Stimulated activated CD8-positive, alpha-beta memory T cell treated with anti-CD3 and anti-CD28 coated beads, Interleukin-7, amount 100 ng/mL, for 4 hours (primary cell): ENCODE measurements at places on chromosomes 3 and 15.
A peak's percentile ranks its signal among the peaks of the same experiment; 100 is the strongest.

DNA sequence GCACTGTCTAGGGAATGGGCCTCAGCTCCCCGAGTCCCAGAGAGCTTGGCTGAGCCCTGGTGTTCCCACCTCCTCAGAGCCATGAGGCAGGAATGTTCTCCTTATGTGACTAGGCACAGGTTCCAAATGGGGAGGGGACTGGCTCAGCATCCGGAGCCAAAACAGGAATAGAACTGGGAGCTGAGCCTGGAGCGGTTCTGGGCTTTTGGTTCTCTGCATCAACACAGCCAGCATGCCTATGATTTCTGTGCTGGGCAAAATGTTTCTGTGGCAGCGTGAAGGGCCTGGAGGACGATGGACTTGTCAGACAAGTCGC, at the start of gene FAM131A:
Gene FAM131A, plus strand, starts transcription at position 202 of the 316 bp plus-strand sequence. Its CDS starts 31 bp downstream, at position 233.
- no peak for DNase-seq

GRCh38 chr3:129439226-129439816, 427 bp downstream of the MBD4 start:
- DNase-seq = peak; percentile 12

DNA sequence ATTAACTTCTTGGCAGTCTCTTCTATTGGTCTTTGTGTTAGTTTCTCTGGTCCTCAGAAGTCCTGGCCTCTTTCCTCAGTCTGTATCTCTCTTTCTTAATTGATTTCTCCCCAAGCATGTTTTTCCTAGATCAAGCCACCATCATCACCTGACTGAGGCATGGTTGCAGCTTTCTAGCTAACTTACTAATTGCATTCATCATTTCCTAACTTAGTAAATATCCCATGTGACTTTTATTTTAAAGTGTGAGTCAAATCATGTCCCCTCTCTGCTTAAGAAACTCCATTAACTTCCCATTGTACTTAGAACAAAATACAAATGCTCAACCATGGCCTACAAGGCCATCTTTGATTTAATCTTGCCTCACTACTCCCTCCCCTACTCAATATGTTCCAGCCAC, 135.4 kb upstream of the FRMD4B start:
- no peak for DNase-seq

DNA sequence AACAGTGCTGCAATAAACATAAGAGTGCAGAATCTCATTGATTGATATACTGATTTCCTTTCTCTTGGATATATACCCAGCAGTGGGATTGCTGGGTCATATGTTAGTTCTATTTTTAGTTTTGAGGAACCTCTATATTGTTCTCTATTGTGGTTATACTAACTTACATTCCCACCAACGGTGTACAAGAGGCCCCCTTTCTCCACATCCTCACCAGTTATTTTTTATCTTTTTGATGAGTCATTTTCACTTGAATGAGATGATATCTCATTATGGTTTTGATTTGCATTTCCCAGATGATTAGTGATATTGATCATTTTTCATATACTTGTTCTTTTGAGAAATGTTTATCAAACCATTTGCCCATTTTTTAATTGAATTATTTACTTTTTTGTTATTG, 12.4 kb upstream of the IREB2 start:
- no peak for DNase-seq

DNA sequence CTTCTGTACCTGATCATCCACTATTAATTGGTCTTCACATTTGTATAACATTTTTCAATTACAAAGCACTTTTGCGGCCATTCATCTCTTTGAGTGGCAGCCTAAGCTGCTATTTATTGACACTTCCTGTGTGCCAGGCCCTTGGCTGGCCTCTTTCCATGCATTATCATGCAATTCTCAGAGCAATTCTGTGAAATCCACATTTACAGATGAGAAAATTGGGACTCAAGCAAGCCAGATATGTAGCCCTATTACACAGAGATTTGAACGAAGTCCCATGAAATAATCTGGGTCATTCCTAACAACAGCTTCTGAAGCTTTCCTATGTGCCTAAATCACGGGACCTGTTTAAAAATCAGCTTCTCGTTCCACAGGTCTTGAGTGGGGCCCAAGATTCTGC, 17.4 kb downstream of the SLC6A1 start:
- no peak for DNase-seq

DNA sequence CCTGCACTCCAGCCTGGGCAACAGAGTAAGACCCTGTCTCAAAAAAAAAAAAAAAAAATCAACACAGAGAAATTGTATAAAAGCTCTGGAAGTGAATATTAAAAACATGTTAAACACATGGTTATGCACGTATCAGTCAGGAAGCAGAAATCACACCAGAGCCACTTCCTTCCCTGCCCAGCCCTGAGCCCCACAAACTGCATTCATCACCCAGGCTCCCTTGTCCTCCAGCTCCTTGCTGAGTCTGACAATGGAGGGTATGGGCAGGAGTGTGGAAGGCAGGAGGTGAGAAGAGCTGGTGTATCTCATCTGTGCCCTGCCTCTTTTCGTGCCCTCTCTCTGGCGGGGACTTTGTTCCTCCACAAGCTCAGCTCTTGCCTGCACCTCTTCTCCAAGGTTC, 12.1 kb upstream of the LOXL1 start:
- no peak for DNase-seq

GRCh38 chr3:133700351-133700750, 38.6 kb upstream of the TOPBP1 start:
- no peak for DNase-seq

GRCh38 chr3:191100516-191100915, 98.5 kb upstream of the OSTN start:
- no peak for DNase-seq

- no peak for DNase-seq
Measured at GRCh38 chr15:83658430-83659416, 4.8 kb downstream of the ADAMTSL3 start.

GRCh38 chr3:197348014-197348413, 49.6 kb upstream of the DLG1 start:
- DNase-seq = no peak

- no peak for DNase-seq
Measured at GRCh38 chr3:28935146-28935545, 345.7 kb upstream of the RBMS3 start.

DNA sequence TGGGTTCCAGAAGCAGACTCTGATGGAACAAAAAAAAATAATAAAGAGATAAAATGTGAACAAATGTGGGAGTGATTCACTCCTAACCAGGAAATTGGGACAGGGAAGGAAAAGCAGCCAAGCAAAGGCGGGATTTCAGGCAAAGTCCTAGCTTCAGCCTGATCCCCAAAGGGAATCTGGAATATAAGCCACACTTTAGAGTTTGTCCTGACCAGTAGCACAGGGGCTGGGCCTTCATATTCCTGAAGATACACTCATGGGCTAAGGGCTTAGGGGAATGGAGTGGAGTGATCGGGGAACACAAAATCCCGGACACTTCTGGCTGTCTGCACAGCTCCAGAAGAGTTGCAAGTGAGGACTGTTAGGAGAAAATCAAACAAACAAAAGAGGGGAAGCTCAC, 135.0 kb upstream of the COL8A1 start:
- DNase-seq = no peak

GRCh38 chr3:45962033-45962432, 18.8 kb downstream of the CXCR6 start:
- no peak for DNase-seq

- DNase-seq = no peak
Measured at GRCh38 chr15:91549581-91549980, 303.9 kb upstream of the SLCO3A1 start.

- no peak for DNase-seq
Measured at GRCh38 chr3:126023390-126023789, 54.4 kb downstream of the ROPN1B start.

- DNase-seq = no peak
Measured at GRCh38 chr3:71789922-71790321, 5.0 kb upstream of the PROK2 start.

DNA sequence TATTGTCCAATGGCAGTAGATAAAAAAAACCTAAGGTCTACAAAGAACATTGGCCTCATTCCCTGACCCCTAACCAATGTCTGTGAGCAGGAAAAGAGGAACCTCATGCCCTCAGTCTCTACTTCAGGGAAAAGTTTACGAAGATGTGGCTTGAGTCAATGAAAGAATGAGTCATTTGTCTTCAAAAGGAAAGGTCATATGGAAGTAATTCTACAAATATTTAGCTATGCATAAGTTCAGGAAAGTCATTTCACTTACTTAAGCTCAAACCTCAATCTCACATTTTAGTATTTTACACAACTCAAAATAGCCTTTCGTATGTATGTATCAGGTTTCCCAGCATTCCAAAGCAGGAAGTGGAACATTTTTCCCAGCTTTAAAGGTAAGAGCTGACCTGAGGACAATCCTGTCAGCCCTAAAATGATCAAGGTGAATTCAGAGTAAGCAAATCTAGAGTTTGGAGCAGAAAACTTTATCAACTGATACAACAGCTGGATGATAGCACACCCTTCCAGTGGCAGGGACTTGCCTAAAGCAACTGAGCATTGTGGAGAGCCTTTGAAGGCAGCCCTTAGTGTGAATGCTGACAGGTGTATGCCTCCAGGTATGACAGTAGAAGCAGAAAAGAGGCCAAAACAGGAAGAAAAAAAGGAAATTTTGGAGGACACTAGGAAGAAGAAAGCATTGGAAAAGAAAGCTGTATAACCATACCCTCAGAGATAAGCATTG, 53.9 kb upstream of the ACKR4 start:
- no peak for DNase-seq

- no peak for DNase-seq
Measured at GRCh38 chr3:135141160-135141559, 346.1 kb downstream of the EPHB1 start.

DNA sequence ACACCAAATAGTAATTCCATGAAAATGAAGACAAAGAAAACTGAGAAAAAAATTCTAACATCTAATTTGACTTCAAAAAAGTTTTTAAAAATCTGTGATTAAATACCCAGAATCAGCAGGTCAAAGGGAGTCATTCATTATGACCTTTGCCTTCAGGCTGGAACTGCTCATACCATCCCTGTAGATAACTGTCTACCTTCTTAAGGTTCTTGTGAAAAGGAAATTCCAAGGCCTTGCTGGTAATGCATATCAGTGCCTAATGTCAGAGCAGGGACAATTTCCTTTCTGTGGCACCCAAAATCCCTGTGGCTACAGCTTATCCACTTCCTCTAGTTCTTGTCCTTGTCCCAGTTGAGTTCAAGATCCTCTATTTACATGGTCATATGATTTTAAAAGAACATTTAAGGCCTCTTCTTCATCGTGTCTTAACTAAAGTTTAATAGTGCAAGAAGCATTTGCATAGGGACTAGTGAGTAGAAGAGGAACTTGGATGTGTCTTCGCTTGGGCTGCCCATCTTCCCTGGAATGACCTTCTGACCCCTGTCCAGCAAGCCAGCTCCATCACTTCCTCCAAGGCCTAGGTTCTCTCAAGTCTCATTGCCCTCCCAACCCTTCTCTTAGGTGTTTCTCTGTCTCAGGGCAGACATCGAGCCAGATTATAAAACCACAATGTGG, 8.7 kb upstream of the PLCL2 start:
- no peak for DNase-seq

DNA sequence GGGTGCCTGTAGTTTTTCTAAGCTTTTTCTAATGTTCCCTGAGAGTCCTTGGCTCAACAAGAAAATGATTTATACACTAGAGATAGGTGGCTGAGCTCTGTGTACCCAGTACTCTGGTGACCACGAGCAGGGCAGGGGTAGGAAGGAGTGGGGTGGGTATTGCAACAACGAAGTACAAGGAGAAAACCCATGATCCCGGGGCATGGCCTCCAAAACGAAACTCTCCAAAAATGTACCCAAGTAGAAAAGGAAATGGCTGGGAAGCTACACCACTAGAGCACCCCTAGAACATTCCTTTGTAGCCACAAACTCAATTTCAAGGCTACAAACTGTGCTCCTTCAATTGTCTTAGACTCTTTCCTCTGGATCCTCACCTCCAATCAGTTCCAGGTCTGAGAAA, 138.9 kb downstream of the DUT start:
- no peak for DNase-seq

GRCh38 chr3:190183121-190183520, 62.4 kb upstream of the P3H2 start:
- DNase-seq = no peak

- no peak for DNase-seq
Measured at GRCh38 chr15:31502541-31503229, 176.1 kb downstream of the KLF13 start.

GRCh38 chr3:41222501-41222900, 23.2 kb downstream of the CTNNB1 start:
- DNase-seq = no peak

GRCh38 chr3:188051801-188052168, 102.2 kb upstream of the LPP start:
- no peak for DNase-seq

DNA sequence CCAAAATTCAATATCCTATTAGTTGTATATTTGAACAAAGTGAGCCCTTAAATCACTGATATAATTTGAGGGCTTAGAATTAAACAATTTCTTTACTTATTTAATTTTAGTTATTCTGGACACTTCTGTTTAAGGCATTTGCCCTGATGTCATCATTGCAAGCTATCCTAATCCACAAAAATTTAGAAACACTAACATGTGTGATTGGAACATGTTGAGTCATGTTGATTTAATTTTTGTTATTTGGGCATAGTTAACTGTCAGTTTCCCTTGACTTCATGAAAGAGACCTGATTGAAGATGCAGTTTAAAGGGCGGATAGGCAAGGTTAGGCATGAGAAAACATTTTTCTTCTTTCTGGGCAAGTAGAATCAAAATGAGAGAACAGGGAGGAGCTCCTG, 682.6 kb downstream of the ROBO1 start:
- DNase-seq = no peak

DNA sequence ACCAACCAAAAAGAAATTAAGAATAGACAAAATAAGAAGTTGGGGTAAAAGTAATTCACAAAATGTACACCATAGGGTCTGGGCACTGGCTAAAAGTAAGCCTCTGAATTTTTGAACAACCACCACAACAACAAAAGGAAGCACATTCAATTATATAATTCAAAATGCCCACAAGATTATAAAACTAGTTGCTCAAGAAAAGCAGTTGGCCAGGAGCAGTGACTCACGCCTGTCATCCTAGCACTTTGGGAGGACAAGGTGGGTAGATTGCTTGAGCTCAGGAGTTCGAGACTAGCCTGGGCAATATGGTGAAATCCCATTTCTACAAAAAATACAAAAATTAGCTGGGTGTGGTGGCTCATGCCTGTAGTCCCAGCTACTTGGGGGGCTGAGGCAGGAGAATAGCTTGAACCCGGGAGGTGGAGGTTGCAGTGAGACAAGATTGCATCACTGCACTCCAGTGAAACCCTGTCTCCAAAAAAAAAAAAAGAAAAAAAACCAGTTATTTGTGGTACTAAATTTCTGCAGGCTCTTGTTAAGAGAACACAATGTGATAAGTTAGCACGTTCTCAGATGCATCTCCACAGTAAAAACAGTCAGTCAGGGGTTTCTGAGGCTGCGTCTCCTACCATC, 6.6 kb upstream of the ATP11B start:
- DNase-seq = no peak

DNA sequence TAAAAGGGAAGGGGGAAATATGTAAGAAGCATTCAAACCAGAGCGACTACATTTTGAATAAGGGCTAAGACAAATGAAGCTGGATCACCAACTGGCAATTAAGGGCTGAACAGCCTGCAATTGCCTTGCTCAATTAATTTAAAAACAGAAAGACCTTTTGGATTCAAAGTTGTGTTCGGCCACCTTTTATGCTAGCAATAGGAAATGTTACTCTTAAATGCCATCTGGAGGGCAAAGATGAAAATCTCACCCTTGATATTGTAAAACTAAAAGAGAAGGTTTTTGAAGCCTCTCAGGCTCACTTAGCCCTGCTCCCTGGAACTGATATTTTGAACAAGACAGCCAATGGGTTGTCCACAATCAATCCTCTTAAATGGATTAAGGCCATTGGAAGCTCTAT, 44.2 kb downstream of the ACAD9 start:
- no peak for DNase-seq

GRCh38 chr3:146100180-146100579, 60.8 kb downstream of the PLOD2 start:
- no peak for DNase-seq

GRCh38 chr3:46700772-46701171, 420 bp upstream of the TMIE start:
- DNase-seq = no peak
